Pancreas (tissue), 10 donors: ENCODE measurements at places on chromosomes 16 and 17. TPM values are rescaled to one million over a fixed set of nuclear protein-coding genes. Genes with fewer than 3 reads are reported as not detected.
A peak's percentile ranks its signal among the peaks of the same experiment; 100 is the strongest.

Gene FAAP100
- 12.2 TPM for total RNA-seq

Gene NUPR1
- 303 TPM for total RNA-seq

Gene SEPTIN12
- total RNA-seq = not detected

Gene CCNF
- total RNA-seq = 1.4 TPM

Gene GPR179
- total RNA-seq = 0.61 TPM

Gene TRPV2
- total RNA-seq = 2.8 TPM

Gene LAT
- 2.0 TPM for total RNA-seq

Gene CCL2
- total RNA-seq = 53.8 TPM

Gene ABCA9
- total RNA-seq = 2.1 TPM

Gene BCO1
- not detected for total RNA-seq

Gene BEAN1
- total RNA-seq = not detected

Gene KRTAP3-2
- not detected for total RNA-seq

Gene OR1E2
- not detected for total RNA-seq

Gene ZBTB4
- total RNA-seq = 23.0 TPM

Gene USP6
- 0.06 TPM for total RNA-seq

GRCh38 chr16:51416926-51417325 lies 265.9 kb upstream of the SALL1 start:
- H3K27ac ChIP-seq = no peak overlapping the region
- H3K27me3 ChIP-seq = no peaks in the 10 kb centered on the region
- no peak for DNase-seq
- no peak overlapping the region for H3K4me3 ChIP-seq

GRCh38 chr16:80309178-80309577 lies 231.6 kb upstream of the DYNLRB2 start:
- no peak overlapping the region for H3K4me3 ChIP-seq
- H3K27me3 ChIP-seq = no peaks in the 10 kb centered on the region
- no peaks in the 10 kb centered on the region for H3K36me3 ChIP-seq
- no peaks in the 10 kb centered on the region for H3K4me1 ChIP-seq
- no peak overlapping the region for H3K27ac ChIP-seq

DNA sequence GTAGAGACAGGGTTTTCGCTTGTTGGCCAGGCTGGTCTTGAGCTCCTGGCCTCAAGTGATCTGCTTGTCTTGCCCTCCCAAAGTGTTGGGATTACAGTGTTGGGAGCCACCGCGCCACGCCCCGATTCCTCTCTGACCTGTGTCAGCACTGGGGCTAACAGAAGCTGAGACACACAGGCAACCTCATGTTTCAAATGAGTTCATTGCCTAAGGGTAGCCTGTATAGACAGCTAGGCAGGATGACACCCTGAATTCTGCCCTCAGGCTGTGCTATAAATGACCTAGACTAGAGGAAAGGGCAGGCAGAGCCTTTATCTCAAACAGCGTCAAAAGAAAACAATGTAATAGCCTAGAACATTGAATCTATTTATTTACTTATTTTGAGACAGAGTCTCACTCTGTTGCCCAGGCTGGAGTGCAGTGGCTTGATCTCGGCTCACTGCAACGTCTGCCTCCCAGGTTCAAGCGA lies 2.3 kb upstream of the CDK3 start:
- no peak overlapping the region for H3K27ac ChIP-seq
- peaks cover 3% of the 10 kb centered on the region for H3K36me3 ChIP-seq
- no peaks in the 10 kb centered on the region for H3K27me3 ChIP-seq

DNA sequence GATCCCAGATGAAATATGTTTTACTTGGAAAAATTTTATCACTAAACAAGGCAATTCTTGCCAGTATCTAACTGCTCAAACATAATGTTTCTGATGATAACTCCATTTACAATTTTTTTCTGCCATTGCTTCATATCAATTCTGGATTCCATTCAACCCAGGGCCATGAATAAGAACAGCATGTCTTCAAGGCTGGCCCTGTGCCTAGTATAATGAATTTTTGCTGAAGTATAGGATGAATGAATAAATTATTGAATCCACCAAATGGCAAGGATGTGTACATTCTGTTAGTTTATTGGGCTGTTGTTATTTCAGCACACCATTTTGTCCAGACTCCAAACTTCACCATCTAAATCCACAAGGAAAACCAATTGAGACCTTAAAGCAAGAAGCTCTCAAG lies 414.7 kb downstream of the HS3ST3B1 start:
- DNase-seq = no peak
- H3K27me3 ChIP-seq = peaks cover 2% of the 10 kb centered on the region
- H3K36me3 ChIP-seq = no peaks in the 10 kb centered on the region
- no peaks in the 10 kb centered on the region for H3K4me1 ChIP-seq
- H3K27ac ChIP-seq = no peak overlapping the region

- no peaks in the 10 kb centered on the region for H3K36me3 ChIP-seq
- H3K4me1 ChIP-seq = no peaks in the 10 kb centered on the region
- H3K4me3 ChIP-seq = no peak overlapping the region
- no peak for DNase-seq
- no peaks in the 10 kb centered on the region for H3K27me3 ChIP-seq
These were observed 1.3 kb upstream of the MTSS2 start for GRCh38 chr16:70687102-70687511.

DNA sequence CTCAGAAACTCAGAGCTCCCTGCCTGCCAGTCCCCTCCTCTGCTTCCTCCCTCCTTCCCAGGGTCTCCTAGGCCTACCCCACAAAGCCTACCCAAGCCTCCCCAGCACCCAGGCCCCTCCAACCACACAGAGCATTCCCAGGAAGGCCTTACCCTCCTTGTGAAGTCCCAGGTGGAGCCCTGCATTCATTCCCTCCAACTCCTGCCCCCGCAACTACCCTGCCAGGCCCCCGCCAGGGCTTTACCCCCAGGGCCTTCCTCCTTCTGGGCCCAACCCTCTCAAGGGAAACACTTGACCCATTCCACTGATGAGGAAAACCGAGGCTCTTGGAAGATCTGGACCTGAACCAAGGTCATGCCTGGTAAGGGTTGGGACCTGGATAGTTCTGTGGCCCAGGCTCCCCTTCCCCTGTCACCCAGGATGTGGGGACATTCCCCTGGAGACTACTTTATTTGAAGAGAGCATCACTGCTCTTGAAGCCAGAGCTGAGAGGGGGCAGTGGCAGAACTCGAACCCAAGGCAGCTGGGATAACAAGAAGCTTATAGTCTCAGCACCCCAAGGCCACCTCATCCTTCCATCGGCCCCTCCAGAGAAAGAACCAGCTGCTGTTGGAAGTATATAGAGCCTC lies 12.5 kb downstream of the PLLP start:
- H3K27ac ChIP-seq = no peak overlapping the region
- no peaks in the 10 kb centered on the region for H3K27me3 ChIP-seq
- no peak overlapping the region for H3K4me3 ChIP-seq
- H3K36me3 ChIP-seq = no peaks in the 10 kb centered on the region
- no peak for DNase-seq

DNA sequence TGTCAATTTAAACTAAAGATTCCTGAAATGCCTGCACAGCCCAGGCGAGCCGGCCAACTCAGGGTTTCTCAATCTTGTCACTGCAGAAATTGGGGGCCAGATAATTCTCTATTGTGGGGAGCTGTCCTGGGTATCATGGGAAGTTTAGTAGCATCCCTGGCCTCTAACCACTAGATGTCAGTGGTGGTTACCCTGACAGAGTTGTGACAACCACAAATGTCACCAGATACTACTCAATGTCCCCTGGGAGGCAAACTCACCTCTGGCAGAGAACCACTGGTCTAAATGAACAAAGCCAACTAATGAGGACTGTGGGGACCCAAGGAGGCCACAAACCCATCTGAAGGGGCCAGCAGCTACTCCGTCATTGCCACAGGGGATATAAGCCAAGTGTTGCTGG lies 90.9 kb downstream of the MYH11 start:
- H3K27me3 ChIP-seq = no peaks in the 10 kb centered on the region
- DNase-seq = no peak
- no peak overlapping the region for H3K4me3 ChIP-seq
- no peak overlapping the region for H3K27ac ChIP-seq

DNA sequence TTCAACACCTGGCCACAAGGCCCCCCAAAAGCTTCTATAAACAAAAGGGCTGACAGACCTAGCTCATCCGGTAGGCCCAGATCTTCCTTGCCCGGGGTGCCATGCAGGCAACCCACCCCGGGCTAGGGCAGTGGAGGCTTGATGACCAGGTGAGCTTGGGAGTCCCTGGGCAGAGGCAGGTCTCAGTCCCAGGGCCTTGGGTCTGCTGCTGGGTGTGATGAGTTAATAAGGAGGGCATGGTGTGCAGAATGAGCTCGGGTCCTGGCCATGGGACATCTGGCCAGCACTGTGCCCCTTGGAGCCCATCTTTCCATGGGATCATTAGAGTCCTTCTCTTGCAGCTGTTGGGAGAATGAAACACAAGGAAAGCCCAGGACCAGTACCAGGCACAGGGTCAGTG lies 20.2 kb upstream of the MPRIP start:
- H3K4me1 ChIP-seq = peaks cover 43% of the 10 kb centered on the region
- peak overlapping the region; percentile 86 for H3K27ac ChIP-seq
- no peak for DNase-seq
- H3K4me3 ChIP-seq = no peak overlapping the region
- no peaks in the 10 kb centered on the region for H3K36me3 ChIP-seq

GRCh38 chr17:11336290-11336689 lies 95.3 kb downstream of the SHISA6 start:
- H3K4me1 ChIP-seq = no peaks in the 10 kb centered on the region
- H3K27me3 ChIP-seq = no peaks in the 10 kb centered on the region
- no peaks in the 10 kb centered on the region for H3K36me3 ChIP-seq
- H3K4me3 ChIP-seq = no peak overlapping the region

DNA sequence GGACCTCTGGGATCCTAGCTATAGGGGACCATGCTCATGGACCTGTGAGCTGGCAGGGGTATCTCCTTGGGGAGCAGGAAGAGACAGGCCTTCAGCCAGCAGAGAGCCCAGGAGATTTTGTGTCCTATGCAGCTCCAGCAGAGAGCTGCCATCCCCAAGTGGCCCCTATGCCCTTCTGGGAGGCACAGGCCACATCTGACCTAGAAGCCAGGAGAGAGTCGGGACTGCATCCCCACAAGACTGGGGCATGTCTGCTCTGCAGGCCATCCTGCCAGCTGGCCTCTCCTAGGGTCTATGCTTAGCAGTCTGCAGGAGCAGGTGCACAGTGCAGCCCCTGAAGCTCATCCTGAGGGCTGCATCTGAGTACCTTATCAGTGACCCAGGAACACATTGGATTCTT lies 279.5 kb downstream of the KIF2B start:
- no peak overlapping the region for H3K4me3 ChIP-seq
- no peak for DNase-seq
- no peaks in the 10 kb centered on the region for H3K36me3 ChIP-seq
- no peaks in the 10 kb centered on the region for H3K27me3 ChIP-seq
- H3K27ac ChIP-seq = no peak overlapping the region

- no peaks in the 10 kb centered on the region for H3K4me1 ChIP-seq
- DNase-seq = no peak
- no peak overlapping the region for H3K27ac ChIP-seq
- H3K36me3 ChIP-seq = no peaks in the 10 kb centered on the region
- H3K4me3 ChIP-seq = no peak overlapping the region
- no peaks in the 10 kb centered on the region for H3K27me3 ChIP-seq
These were observed 39.7 kb downstream of the TBCD start for GRCh38 chr17:82791532-82791931.

GRCh38 chr17:74031316-74032090 lies 172.0 kb upstream of the RPL38 start:
- no peak for DNase-seq
- H3K4me3 ChIP-seq = no peak overlapping the region
- H3K36me3 ChIP-seq = no peaks in the 10 kb centered on the region
- H3K4me1 ChIP-seq = no peaks in the 10 kb centered on the region
- no peak overlapping the region for H3K27ac ChIP-seq

- H3K36me3 ChIP-seq = no peaks in the 10 kb centered on the region
- H3K4me3 ChIP-seq = no peak overlapping the region
- no peaks in the 10 kb centered on the region for H3K27me3 ChIP-seq
- no peak for DNase-seq
- H3K4me1 ChIP-seq = no peaks in the 10 kb centered on the region
These were observed 14.1 kb upstream of the MAPK3 start for GRCh38 chr16:30136971-30137605.

- peaks cover 16% of the 10 kb centered on the region for H3K27me3 ChIP-seq
- no peaks in the 10 kb centered on the region for H3K4me1 ChIP-seq
- no peaks in the 10 kb centered on the region for H3K36me3 ChIP-seq
- DNase-seq = no peak
- H3K4me3 ChIP-seq = peak overlapping the region; percentile 11
- no peak overlapping the region for H3K27ac ChIP-seq
These were observed 263.8 kb downstream of the HS3ST3A1 start for GRCh38 chr17:13337864-13338371.

- H3K27ac ChIP-seq = no peak overlapping the region
- no peak overlapping the region for H3K4me3 ChIP-seq
- H3K36me3 ChIP-seq = no peaks in the 10 kb centered on the region
- no peaks in the 10 kb centered on the region for H3K4me1 ChIP-seq
- DNase-seq = no peak
These were observed 17.8 kb upstream of the OSGIN1 start for GRCh38 chr16:83935005-83935857.

- H3K4me1 ChIP-seq = peaks cover 35% of the 10 kb centered on the region
- no peak overlapping the region for H3K27ac ChIP-seq
These were observed 2.2 kb upstream of the NUTF2 start for GRCh38 chr16:67844497-67844896.

DNA sequence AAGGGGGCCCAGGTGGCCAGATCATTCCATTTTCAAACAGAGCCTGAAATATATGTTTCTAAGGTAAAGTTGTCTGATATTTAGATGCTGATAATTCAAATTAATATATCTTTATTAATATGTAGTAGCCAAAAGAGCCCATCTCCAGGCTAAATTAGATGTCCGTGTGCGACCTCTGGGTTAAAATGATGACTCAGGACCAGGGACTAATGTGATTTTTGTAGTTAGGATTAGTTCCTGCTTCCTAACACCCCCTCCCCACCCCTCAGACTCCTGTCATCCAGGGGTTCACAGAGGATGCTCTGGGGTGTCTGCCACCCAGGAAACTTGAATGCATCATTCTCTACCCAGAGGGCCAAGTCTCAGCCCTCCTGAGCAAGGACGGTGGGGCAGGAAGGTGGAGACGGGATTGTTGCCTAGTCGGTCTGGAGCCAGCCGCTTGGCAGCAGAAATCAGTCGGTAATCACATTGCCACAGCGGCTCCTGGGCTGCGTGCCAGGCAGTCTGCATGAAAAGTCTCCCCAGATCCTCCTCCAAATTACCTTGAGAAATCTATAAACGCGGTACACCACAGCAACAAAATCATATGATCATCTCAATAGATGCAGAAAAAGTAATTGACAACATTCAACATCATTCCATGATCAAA lies 29.8 kb downstream of the CNGB1 start:
- peak; percentile 82 for DNase-seq
- H3K27me3 ChIP-seq = no peaks in the 10 kb centered on the region
- no peaks in the 10 kb centered on the region for H3K4me1 ChIP-seq
- H3K27ac ChIP-seq = no peak overlapping the region

GRCh38 chr17:74491626-74492025 lies 25.2 kb downstream of the CD300A start:
- no peak overlapping the region for H3K4me3 ChIP-seq
- no peaks in the 10 kb centered on the region for H3K27me3 ChIP-seq
- no peaks in the 10 kb centered on the region for H3K4me1 ChIP-seq
- H3K27ac ChIP-seq = no peak overlapping the region
- no peak for DNase-seq
